ENCODE measurements at places on chromosomes 6 and 20.

DNA sequence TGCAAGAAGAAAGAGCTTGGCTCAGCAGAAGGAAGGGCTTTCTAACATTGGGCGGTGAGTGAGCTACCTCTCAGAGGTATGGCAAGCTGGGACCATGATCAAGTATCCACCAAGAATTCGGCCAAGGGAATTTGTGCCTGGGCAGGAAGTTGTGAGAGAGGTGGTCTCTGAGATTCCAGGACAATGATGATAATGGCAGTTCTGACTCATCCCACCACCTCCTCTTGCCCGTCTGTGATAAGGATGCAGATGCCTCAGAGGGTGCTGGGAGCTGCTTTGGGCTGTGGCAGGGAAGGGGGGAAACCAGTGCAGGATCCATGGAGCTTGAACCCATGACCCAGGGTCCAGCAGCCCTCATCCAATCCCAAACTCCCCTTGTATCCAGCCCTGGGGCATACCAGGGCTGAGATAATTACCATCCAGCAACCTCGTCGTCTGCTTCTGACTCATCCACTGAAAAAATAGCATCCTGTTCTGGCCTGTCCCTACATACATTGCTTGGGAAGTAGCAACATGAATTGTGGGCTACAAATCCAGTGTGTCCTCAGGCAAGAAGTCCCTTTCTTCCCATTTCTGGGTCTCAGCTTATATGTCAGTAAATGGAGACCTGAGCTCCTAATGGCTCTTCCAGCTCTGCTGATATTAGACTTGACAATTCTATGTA lies 5.9 kb downstream of the TGM6 start:
- DNase-seq = no peak

DNA sequence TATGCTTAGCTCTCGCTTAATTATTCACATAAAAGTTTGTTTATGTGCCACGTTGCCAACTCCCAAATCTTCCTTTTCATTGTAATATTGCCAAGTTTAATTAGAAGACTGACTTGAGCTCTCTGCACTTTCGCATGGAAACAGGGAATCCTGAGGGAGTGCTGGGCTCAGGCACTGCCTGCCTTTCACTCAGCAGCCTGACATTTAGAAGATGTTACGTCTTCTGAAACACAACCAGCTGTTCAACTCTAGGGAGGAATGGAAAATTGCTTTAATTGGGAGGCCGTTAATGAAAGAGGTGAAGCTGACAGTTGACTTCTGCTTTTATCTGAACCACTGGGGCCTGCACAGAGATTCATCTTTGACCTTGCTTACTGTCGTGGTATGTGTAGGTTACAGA lies 77.4 kb upstream of the MTHFD1L start:
- no peak for DNase-seq

- DNase-seq = peak; percentile 62
Observed at GRCh38 chr20:63519668-63520503, 679 bp upstream of the PPDPF start.

DNA sequence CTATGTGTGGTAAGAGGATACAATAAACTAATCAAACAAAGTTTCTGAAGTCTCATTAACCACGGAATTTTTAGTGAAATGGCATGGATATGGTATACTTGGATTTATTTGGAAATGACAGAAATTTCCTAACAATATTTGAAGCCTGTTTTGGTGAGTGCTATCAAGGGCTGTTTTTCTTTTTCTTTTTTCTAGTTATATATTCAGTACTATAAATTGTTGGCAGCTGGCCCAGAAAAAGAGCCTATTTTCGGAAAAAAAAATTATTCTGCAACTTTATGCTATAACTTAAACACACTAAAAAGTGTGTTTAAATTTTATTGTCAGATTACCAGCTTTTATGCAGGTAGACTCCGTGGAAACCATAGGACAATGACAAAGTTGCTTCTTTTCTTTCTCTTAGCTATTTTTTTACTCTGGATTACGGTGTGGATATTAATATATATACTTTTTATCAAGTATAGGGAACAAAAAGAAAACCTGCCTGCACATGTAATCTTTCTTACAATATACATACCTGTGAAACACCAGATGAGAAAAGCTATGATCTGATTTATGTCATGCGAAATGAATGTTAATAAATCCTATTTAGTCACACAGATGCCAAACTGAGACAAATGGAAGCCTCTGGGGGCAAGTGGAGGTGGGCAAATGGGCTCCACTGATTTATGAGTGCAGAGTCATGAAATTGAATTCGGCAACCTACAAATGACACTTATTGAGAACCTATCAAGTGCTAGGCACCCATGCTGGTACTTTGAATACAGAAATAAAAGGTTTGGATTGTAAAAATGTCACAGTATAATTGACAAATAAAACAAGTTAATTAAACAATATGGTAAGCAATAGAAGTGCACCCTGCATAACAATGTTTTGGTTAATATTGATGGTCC lies 919.5 kb upstream of the FLRT3 start:
- DNase-seq = no peak

DNA sequence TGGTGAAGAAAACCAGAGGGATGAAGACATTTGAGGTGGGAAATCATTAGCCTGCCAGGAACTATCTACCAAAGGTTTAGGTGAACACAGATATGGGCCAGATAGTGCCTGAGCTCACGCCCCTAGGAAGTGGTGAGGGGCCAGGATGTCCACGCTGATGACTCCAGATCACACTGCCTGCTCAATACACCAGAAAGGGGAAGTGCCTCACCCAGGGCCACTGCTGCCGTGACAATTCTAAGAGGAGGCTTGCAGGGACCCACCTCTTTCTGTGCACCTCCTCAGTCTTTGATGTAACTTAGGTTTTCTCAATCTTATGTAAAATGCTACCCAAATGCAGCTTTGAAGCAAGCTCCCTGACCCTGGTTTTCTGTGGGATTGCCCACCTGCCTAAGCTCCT lies 5.4 kb upstream of the RAB44 start:
- DNase-seq = peak; percentile 17

DNA sequence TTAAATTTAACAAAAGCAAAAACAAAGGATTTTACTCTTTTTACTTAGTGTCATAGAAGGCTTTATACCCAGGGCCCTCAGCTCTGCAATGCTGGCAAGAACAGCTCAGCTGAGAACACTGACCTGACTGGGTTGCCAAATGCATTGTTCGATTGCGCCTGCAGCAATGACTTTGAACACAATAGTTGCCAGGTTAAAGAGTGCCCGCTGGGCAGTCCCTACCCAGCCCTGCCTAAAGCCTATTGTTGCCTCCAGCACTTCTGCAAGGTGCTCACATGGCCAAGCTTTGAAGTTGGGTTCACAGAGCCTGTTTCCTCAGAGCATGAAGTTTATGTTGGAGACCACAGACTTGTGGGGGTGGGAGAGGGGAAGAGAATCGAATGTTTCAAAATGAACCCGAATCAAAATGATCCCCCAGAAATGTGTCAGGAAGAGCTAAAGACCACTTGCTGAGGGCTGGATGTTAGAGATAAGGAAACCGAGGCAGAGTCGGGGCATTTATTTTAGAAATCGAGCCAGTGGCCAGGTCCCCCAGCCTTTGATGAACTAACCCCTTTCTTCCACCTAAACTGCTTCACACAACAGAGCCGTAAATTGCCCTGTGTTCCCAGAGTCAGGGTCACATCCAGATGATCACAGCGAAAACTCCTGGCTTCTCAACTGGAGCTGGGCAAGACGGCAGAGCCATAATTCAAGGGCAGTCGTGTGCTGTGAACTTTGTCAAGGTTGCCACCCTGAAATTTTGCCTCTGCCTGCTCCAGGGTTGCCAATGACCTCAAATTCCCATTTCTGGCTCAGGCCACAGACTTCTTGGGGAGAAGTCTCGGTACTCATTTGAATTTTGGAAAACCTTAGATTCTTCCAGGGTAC lies 55.0 kb downstream of the FOXA2 start:
- no peak for DNase-seq

- DNase-seq = no peak
Observed at GRCh38 chr6:148514091-148514845, 171.6 kb downstream of the SASH1 start.

All from T-helper 1 cell (primary cell).